Activated naive CD4-positive, alpha-beta T cell treated with anti-CD3 and anti-CD28 coated beads for 36 hours (primary cell): ENCODE measurements at places on chromosomes 5 and 9. TPM values are rescaled to one million over a fixed set of nuclear protein-coding genes. Genes with fewer than 3 reads are reported as not detected.

The ANGPTL2 gene
- total RNA-seq: not detected

- no peak for DNase-seq
These were observed 9.2 kb upstream of the FYB1 start for GRCh38 chr5:39228596-39228995.

The TMEM232 gene
- 0.31 TPM for total RNA-seq

DNA sequence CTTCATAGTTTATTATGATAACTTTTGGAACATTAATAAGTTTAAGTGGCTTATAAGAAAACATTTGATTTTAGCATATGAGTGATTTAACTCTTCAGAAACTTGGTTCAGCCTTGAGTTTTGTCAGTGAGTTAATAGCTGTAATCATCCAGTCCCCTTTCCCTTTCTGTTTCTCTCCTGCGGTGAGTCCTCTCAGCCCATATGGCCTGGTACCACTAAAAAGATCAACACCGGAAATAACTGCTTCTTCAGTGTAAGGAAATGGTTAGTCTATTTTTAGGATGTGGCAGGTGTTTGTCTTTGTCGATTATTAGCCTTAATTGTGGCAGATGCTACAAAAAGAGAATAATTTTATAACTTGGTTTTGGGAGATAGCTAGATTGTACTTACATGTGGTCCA lies 120.2 kb upstream of the GRHPR start:
- peak; percentile 70 for DNase-seq

DNA sequence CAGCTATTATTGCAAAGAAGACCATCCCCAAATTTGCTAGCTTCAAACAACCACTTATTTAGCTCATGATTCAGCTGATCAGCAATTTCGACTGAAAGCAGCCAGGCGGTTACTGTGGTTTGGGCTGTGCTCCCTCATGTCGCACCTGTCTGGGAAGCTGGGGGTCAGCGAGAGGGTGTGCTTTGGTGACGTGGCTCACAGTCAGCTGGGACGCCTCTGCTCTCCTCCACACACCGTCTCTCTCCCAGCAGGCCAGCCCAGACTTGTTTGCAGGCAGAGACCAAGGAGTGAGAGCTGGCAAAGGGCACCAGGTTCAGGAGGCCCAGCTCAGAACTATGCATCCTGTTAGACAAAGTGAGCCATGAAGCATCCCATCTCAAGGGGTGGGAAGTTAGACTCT lies 140.9 kb downstream of the SYK start:
- DNase-seq: no peak

- DNase-seq: no peak
These were observed 1968.4 kb downstream of the EFNA5 start for GRCh38 chr5:105702323-105702722.

DNA sequence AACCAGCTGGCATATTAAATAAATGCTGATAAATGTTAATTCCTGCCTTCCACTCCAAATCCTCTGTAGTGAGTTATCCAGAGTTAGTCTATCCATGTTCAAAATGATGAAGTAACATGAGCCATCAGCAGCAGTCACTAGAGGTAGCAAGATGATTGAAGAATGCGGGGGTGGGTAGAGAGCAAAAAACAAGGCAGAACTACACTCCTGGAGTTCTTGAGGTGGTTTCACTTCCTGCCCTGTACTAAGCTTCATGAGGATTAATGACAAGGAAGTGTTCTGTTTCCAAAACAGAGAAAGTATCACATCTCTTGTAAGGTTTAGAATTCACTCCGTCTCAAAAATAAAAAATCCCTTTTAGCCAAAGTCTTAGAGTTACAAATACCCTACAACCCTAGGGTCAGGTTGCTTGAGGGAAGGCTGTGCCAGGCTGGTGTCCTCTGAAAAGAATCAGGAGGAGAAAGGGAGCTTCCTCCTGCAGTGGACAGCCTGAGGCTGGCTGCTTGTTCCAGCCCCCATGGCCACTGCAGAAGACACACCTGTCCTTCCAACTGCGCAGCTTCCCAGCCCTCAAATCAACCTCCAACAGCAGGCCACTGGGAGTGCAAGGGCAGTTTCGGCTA lies 180.2 kb downstream of the DENND1A start:
- DNase-seq: peak; percentile 43

- DNase-seq: no peak
These were observed 53.8 kb downstream of the TTC39B start for GRCh38 chr9:15253197-15253596.

GRCh38 chr5:35815089-35815936 lies 41.4 kb upstream of the IL7R start:
- peak; percentile 76 for DNase-seq

The NEUROG1 gene
- not detected for total RNA-seq

The BDP1 gene
- total RNA-seq: 20.6 TPM

DNA sequence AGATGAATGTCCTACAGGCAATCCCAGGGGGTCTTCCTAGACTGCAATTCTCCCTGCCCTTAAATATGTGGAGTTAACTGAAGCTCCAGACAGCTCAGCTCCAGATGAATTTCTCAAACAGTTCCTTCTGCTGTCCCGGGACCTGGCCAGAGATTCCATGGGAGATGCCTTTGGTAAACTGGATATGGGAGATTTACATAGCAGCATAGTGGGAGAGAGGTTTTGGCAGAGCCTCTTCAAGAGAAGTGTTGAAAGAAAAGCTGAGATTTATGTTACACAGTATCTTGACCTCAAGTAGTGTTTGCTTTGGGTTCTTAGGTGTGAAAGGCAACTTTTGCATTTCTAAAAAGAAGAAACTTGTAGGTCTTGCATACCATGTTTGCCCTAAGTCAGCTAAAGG lies 364.9 kb downstream of the ARRDC3 start:
- no peak for DNase-seq

The ENG gene
- total RNA-seq: 10.5 TPM
